Suppressor macrophage (primary cell): ENCODE measurements at places on chromosomes 7 and 10.

DNA sequence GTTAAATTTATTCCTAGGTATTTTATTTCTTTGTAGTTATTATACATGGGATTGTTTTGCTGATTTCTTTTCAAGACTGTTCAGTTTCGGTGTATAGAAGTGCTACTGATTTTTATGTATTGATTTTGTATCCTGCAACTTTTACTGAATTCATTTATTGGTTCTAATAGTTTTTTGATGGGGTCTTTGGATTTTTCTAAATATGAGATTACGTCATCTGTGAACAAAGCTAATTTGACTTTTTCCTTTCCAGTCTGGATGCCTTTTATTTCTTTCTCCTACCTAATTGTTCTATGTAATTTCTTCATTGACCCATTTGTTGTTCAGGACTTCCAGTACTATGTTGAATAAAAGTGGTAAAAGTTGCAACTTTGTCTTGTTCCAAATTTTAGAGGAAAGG is 5.8 kb upstream of the AOAH start:
- no peak for DNase-seq

DNA sequence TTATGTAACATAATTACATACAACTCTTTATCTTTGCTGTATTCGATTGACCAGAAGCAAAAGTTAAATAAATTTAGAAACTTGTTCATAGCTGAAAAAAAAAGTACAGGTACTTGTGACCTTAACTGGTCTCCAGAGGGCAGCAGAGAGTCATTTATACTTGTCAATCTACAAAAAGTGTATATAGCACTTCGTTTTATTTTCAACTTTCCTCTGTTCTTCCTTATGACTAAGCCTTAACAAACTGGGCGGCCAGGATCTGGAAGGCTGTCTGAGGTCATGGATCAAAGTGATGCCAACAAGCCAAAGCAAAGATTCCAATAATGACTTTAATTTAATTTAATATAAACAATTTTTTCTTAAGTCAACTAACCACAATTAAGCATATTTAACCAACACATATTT is 29.8 kb downstream of the C10orf67 start:
- peak; percentile 83 for DNase-seq

DNA sequence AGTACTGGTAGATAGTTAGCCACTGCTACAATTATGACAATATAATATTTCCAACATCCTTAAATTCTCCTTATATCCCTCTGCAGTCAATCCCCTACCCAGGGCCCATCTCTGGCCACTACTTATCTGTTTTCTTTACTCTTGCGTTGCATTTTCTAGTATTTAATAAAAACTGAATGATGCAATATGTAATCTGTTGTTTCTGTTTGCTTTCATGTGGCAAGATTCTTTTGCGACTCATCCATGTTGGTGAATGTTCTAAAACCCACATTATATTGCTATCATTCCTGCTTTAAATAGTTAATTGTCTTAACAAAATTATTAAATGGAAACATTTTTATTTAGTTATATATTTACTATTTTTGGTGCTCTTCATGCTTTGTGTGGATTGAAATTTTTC is 338.5 kb downstream of the MDFIC start:
- no peak for DNase-seq

GRCh38 chr10:51007781-51008180 is 66.5 kb upstream of the PRKG1 start:
- DNase-seq: no peak

DNA sequence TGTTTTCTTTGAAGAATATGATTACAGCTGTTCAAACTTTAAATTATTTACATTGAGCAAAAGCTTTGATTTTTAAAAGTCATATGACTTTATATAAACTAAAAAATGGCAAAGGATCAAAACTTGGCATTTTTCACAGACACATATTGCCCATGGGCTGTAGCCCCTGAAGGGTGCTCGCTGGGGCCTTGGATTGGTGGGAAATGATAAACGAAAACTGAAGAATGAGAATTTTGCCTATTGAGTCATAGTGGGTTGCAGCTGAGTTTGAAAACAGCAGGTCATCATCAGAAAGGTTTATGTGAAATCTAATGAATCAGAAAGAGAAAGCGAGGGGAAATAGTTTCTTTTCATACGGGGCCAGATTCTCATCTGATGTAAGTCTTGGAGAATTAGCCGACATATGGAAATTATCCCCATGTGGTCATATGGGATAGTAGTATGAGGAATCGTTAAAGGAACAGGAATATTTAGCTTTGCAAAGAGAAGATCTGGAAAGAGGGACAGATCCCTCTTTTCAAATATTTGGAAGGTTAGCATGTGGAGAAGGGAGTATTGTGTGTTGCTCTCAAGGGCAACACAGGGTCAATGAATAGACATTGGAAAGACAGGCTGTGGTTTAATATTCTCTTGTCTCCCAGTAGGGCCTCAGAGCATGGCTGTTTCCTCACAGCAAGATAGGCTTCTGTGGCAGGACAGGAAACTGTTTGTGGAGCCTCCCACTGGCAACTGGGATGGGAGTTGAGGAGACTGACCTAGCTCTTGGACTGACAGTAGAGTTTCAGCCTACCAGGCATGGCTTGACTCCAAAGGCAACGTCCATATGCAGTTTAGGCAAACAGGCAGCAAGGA is 119.0 kb downstream of the FZD1 start:
- DNase-seq: no peak

- no peak for DNase-seq
Observed at GRCh38 chr10:36331121-36331520, 689.0 kb upstream of the FZD8 start.

GRCh38 chr7:125423458-125424155 is 494.0 kb upstream of the POT1 start:
- peak; percentile 68 for DNase-seq

GRCh38 chr7:6495597-6496262 is 48.0 kb upstream of the DAGLB start:
- DNase-seq: no peak

DNA sequence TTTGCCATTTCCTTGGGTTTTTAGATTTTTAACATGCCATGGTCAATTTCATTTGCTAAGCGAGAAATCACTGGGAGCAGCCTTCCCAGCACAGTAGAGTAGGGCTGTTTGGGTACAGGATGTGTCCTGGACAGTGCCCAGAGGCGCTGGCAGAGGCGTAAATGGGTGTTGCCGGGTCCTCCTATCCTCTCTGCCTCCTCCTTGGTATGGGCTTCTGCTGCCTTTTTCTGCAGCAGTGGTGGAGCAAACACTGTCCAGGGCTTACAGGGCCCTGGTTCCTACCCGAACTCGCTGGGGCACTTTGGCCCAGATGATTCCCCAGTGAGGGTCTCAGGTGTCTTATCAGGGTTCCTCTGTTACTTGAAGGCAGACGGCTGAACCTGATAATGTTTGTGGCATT is 298.3 kb downstream of the RPS24 start:
- DNase-seq: no peak

DNA sequence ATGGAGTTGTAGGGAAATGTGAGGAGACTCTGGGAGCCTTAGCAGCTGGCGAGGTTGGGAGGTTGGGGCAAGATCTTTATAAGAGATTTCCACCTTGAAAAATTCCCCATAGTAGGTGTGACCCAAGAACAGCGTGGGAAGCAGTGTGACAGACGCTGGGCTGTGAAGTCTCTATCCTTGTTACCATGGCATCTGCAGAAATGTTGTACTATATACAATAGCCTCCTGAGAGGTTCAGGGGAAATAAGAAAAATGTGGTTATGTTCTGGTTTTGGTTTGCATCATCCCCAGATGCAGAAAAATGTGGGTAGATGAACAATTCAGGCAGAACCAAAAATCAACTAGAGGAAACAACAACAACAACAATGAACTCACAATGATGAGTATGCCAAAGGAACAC is 498.6 kb downstream of the SH2D4B start:
- no peak for DNase-seq

DNA sequence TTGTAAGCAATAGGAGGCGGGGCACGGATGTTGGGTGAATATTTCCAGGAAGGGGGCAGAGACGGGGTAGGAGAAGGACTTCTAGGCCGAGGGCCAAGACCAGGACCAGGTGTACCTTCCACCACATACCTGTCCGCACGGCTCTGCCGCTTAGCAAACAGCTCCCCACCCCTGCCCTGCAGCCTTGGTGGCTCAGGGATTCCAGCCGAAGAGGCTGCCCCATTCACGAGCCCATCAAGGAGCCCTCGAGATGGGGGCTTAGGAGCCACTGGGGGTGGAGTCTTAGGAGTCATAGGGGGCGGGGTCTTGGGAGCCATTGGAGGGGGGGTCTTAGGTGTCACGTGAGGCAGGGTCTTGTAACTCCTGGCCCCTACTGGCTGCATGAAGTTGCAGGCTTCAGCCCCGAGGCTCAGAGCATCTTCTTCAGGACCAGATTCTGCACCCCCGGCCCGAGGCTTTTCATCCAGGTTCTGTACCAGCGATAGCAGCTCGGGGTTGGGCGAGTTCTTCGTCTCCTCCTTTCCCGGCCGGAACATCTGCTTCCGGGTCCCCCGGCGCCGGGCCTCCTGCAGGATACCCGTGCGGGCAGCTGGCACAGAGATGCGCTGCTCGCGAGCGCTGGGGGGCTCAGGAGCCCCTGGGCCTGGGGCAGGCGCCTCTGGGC is 6.1 kb upstream of the MYOZ1 start:
- peak; percentile 30 for DNase-seq

GRCh38 chr10:95214793-95215192 is 20.8 kb downstream of the ACSM6 start:
- DNase-seq: no peak

DNA sequence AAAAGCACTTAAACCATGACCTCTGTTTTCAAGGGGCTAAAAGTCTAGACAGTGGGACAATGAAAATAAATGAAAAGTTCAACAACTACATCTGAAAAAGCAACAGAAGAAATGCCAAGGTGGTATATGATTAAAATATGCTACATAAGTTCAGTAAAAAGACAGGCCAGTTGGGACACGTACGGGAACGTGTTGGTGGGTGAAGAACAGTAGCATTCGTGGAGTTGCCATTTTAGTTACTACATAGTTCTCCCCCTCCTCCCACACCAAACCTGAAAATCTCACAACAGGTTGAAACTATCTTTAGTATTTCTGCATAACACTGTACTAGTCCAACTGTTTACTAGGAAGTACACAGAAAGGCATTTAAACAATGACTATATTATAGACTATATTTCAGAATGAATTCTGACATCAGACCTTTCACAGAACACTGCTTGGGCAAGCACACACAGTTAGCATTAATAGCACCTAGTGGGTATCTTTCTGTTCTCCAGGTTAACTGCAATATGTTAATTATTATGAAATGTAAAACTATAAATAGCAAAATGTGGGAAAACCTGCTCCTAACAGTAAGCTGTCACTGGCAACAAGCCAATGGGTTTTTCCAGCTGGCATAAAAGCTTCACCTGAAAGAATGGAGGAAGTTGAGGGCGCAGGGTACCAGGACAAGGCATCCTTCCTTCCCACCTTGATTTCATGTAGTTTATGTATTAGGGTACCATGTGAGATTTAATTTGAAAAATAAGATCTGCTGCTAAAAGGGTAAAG is 135.0 kb downstream of the STRA8 start:
- DNase-seq: no peak

GRCh38 chr10:33327751-33328150 is 6.7 kb downstream of the NRP1 start:
- no peak for DNase-seq

DNA sequence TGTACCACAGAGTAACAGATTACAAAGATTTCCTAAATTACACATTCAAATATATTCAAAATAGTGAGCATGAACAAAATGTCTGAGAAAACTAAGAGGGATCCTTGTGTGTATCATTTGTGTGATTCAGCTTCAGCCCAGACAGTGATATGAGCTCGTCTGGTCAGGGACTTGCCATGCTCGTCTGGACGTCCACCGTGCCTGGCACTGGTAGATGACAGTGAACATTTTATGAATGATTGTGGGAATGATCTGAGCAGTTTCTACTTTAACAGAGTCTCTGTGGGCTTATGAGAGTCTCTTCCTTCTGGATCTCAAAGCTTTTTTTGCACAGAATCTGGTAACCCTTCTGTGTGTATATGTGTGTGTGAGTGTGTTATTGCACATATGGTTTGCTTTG is 34.2 kb upstream of the ANKRD2 start:
- no peak for DNase-seq

- DNase-seq: no peak
Observed at GRCh38 chr7:105267244-105267643, 121.5 kb downstream of the SRPK2 start.

DNA sequence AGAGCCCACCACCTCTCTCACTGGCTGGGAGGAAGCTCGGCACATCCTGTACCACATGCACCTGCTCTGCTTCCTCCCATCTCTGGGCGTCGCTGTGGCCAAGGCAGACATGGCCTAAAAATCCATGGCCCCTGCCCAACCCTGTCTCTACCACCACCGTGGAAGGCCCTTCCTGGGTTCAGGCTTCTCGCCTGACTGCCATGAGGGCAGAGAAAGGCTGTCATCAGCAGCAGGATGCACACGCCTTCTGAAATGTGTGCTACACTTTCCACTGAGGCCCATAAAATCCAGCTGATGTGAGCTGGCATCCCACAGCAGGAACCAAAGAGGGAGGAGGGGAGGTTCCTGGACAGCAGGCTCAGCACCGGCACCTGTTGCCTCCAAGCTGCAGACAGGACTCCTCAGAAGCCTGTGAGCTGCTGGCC is 93.4 kb downstream of the PTPRN2 start:
- peak; percentile 21 for DNase-seq

GRCh38 chr7:27068259-27068658 is 27.5 kb downstream of the HOXA1 start:
- no peak for DNase-seq

DNA sequence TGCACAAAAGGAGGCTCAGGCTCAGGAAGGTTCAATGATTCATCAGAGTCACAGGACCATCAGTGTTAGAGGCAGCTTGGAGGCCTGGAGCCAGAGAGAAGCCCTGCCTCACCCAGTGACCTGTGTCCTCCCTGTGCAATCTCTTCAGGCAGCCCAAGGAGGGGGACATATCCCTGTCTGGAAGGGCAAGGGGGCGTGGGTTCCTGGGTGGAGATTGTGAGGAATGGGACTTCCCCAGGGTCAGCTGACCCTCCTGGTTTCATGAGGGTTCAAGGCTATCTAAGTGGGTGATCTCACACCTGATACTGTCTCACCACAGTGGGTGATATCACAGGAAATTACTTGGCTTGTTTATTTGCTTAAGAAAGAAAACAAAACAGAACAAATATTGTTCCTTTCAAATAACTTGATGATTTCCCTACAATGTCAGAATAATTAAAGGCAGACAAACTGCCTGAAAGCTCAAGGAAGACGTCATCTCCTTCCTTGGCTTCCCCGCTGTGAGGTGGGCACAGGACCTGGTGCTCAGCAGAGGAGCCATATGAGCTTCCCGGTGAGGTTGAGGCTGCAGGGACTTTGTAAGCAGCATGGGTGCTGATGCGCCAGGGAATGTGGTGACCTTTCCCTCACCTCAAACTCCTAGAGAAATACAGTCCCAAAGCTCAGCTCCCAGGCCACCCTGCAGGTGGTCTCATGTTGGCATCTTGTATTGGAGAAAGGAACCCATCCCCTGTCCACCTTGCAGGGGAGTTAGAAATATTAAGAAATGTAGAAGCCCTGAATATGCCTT is 763.2 kb downstream of the GRID1 start:
- no peak for DNase-seq

- DNase-seq: no peak
Observed at GRCh38 chr7:151349507-151349853, 7.9 kb downstream of the NUB1 start.

- DNase-seq: no peak
Observed at GRCh38 chr7:122901250-122901649, 15.0 kb upstream of the CADPS2 start.
